ENCODE measurements at places on chromosomes 5 and 9.

DNA sequence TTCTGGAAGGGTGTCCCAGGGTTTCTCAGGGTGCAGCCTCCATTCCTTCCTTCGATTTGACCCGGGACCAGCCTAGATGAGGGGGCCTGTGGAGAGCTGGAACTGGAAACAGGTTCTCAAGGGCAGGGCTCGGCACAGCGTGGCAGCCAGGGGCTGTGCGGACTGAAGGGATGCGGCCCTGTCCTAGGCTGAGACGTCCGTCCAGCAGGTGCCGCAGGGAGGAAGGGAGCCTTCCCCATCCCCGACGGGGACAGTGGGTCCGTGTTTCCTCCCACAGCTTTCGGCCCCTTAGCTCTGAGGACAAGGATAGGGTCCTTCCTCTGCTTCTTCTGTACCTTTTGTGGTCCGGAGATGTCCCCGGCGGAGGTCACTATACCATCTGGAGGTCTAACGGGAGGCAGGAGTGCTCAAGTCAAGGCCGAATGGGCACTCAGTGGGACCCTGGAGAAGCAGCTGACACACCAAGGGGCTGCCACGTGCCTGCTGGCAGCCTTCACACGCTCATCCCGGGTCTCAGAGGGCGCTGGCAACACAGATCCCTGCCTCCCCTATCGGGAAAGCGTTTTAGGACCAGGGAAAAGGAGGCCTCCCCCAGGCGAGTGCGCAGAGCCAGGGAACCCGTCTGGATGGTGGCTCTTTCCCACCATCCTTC lies 49.9 kb downstream of the USP20 start:
- DNase-seq, result peak; percentile 57

- DNase-seq, result no peak
Measured at GRCh38 chr5:96081276-96081858, 119.7 kb upstream of the ELL2 start.

DNA sequence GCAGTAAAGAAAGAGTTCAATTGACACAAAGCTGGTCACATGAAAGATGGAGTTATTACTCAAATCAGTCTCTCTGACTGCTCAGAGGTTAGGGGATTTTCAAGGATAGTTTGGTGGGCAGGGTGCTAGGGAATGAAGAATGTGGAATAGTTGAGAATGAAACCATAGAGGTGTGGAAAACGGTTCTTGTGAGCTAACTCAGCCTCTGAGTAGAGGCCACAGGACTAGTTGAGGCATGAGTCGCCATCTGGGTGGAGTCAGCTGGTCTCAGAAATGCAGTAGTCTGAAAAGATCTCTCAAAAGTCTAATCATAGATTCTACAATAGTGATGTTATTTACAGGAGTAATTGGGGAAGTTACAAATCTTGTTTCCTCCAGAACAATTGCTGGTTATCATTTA lies 178.9 kb upstream of the SPEF2 start:
- no peak for DNase-seq

DNA sequence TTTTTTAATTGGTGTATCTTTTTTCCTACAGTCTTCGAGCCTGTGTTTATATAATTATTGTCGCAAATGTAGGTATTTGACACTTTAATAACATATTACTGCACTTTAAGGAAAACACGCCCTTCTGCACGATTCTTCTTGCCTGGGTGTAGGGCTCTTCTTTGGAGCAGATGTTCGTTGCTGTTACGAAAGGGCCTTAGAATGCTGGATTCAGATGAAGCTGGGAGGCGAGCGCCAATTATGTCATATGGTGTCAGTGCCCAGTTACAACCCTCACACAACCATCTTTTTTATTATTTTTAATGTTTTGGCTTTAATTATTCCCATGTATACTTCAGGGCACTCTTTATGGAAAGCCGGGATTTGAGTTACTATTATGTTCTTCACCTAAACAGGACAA lies 553.0 kb downstream of the EBF1 start:
- no peak for DNase-seq

GRCh38 chr5:132023258-132024116 lies 12.0 kb upstream of the ACSL6 start:
- no peak for DNase-seq
